ENCODE measurements at places on chromosomes 3 and 15. TPM values are rescaled to one million over a fixed set of nuclear protein-coding genes. Genes with fewer than 3 reads are reported as not detected.

- DNase-seq = no peak
Observed at GRCh38 chr15:47937834-47938233, 183.0 kb upstream of the SLC24A5 start.

GHSR gene
- not detected for total RNA-seq

DNA sequence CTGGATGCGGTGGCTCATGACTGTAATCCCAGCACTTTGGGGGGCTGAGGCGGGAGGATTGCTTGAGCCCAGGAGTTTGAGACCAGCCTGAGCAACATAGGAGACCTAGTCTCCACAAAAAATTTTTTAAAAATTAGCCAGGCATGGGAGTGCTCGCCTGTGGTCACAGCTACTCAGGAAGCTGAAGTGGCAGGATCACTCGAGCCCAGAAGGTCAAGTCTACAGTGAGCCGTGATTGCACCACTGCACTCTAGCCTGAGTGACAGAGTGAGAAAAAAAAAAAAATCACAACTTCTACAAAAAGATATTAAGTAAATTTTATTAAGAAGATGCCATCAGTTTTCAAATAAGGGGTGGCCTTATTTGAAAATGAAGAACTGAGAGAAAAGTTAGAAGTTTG, 11.9 kb upstream of the PLA2G4D start:
- DNase-seq = no peak

CD200R1 gene
- 0.09 TPM for total RNA-seq

MYZAP gene
- not detected for total RNA-seq

KIF15 gene
- total RNA-seq = 14.3 TPM

Measured in NCI-H460 (cell line).